Fibroblast of skin of right quadriceps (primary cell): ENCODE measurements at places on chromosomes 12 and 14.
A peak's percentile ranks its signal among the peaks of the same experiment; 100 is the strongest.

DNA sequence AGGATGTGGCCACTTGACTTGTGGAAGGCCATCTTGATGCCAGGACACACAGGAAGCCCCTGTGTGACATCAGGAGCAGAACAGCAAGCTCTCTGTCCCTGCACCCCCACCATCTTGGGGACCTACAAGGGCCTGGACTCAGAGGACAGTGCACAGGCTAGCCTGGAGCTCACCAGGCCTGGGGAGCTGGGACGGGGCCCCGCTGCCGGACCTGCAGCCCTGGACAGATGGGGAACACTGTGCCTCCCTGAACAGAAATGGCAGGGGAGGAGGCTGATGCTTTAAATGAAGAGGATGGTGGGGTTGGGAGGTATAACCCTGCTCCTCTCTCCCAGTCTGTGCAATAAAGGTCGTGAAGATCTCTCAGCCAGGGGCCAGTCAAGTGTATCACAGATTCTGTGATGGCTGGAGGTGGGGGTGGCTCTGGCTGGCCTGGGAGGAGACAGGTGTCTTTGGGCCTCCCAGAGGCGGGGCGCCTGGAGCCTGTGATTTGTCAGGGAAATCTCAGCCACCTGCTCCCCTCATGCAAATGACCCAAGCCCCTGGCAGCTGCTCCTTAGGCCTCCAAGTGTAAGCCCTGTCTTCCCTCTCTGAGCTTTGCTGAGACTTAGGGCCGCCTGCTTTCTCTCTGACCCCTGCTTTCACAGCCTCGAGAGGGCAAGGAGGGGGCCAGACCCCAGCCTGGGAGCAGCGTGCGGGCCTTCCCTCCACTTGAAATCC lies 1.1 kb upstream of the GNB3 start:
- no peak for DNase-seq

- no peak for DNase-seq
Observed at GRCh38 chr12:20415641-20416040, 47.3 kb downstream of the PDE3A start.

DNA sequence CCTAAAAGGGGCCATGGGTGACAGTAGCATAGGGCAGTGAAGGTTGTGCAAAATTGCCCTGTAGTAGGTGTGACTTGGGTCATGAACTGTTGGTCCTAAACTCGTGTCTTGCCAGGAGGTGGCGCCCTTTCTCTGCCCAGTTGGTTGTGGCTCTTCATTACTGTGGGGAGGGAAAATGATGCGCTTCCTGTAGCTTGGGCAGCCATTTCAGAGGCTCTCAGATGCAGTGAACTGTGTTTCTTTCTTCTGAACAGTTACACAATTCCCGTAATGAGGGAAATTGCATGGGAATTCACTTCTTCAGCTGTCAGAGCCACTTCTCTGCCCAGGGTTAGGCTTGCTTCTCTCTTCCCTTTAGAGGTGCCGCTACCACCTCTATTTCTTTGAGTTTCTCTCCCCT lies 148.1 kb upstream of the NRXN3 start:
- DNase-seq: peak; percentile 44

DNA sequence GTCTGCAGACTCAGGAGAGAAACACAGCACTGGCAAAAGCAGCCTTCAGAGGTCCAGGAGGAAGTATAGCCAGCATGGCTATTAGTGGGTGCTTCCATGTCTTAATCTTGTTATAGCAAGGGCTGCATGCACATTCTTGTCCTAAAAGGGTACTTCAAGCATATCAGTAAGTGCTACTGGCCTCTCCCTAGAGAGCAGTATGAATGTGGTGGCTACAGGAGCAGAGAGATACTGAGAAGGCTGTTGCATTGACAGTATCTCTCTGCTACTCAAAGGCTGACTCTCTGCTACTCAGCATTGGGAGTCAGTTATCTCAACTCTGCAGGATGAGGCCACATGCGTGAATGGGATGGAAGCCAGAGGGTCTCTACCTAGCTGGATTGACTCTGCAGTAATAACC lies 2.0 kb downstream of the GARIN6 start:
- DNase-seq: no peak

- DNase-seq: no peak
Observed at GRCh38 chr12:54882079-54882478, 27.8 kb downstream of the MUCL1 start.

DNA sequence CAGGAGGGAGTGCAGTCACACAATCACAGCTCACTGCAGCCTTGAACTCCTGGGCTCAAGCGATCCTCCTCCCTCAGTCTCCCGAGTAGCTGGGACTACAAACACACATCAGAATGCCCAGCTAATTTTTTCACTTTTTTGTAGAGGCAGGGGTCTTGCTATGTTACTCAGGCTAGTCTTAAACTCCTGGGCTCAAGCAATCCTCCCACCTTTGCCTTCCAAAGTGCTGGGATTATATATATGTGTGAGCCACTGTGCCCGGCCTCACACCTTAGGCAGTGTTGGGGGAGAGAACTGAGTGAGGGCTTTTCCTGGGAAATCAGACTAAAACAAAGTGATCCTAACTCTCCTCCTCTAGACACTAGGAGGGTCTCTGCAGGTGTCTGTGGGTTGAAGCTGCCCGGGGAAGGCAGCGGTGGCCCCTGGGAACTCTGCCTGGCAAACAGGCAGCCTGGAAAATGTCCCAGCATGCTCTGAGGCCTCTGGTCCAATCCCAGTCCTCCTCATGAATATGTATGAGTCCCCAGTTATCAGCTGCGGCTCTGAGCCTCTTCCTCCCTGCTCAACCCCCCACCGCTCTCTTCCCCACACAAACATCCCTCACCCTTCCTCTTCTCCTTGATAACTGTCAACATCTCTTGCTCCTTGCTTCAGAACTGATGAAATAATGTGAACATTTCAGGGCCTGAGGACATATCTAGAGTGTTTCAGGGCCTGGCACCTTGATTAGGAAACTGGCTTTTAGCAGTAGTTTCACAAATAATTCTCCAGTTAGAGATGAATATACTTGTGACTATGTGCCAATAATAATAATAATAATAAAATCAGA lies 7.9 kb upstream of the NAA25 start:
- DNase-seq: peak; percentile 53

- DNase-seq: no peak
Observed at GRCh38 chr12:107903341-107904061, 129.0 kb downstream of the ASCL4 start.

DNA sequence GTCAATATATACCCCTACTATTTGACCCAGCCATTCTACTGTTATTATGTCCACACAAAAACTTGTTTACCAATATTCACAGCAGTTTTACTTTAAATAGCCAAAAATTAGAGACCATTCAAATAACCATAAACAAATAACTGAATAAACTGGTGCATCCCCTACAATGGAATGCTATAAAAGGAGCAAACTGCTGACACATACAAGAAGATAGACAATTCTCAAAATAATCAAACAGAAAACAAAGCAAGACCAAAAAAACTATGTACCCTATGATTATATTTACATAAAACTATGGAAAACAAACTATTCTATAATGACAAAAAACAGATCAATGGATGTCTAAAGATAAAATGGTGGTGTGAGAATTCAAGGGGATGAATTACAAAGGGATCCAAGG lies 54.4 kb downstream of the RALGAPA1 start:
- no peak for DNase-seq

DNA sequence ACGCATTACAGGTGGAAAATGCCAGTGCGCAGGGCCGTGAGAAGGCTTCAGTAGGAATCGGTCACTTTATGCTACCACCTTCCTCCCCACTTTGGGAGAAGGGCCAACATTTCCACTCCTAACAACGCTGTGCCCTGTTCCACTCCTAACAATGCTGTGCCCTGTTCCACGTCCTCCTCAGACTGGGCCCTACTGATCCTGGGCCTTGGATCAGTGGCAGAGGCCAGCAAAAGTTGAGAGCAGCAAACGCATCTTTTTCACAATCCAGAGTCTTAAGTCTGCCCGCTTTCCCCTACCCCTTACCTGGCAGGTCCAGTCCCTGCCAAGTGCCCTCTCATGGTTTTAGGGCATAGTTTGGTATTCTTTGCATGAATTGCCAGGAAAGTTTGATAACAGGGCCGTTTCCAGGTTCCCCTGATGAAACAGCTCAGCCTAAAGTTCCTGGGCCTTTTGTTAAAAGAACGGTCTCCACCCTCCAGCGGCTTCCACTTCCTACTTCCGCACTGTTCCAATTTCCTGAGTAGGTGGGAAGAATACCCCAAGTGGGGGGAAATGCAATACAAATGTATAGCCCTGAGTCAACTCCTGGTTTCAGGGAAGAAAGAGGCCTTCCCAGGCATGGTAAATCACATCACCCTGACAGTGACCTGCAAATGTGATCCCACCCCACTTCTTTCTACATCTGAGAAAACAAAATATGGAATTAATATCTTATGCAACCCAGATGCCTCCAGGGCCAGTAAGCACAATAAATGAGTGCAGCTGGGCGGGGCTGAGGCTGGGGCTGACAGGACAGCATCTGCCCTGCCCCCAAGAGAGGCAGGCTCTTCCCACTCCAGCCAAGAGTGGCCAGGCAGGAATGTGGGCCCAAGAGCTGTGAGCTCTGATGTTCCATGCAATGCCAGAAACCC lies 15.0 kb downstream of the KCTD10 start:
- DNase-seq: peak; percentile 99

GRCh38 chr14:20428010-20428365 lies 8.0 kb downstream of the KLHL33 start:
- no peak for DNase-seq

GRCh38 chr14:51879170-51879569 lies 18.8 kb downstream of the GNG2 start:
- DNase-seq: no peak

DNA sequence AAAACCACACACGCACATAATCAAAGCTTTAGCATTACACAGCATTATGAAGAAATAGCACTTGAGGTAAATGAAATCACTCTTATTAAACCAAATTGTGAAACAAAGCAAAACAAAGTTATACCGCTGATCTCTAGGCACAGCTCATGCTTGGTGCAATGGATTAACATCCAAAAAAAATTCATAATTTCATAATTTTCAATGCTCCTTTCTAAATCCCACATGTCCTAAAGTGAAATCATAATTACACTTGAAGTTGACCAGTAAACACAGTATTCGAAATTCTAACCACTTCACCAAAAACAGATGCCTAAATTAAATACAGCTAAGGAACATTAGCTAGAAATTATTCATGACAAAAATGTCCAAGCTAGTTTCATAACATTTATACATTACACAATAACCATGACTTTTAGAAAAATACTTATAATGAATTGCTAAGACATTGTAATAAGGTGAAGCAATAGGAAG lies 1.5 kb downstream of the MLH3 start:
- DNase-seq: peak; percentile 39

DNA sequence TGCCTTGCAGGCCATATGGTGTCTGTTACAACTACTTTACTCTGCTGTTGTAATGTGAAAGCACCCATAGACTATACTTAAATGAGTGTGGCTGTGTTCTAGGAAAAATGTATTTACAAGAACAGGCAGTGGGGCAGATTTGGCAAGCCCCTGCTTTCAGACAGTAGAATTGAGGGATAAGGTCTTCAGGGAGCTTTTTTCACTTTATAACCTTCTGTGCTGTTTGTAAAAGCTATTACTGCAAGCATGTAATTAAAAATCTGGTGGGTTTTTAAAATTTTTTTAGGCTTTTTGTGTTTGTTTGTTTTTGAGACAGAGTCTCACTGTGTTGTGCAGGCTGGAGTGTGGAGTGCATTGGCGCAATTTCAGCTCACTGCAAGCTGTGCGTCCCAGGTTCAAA lies 73.9 kb downstream of the VEZT start:
- DNase-seq: no peak

DNA sequence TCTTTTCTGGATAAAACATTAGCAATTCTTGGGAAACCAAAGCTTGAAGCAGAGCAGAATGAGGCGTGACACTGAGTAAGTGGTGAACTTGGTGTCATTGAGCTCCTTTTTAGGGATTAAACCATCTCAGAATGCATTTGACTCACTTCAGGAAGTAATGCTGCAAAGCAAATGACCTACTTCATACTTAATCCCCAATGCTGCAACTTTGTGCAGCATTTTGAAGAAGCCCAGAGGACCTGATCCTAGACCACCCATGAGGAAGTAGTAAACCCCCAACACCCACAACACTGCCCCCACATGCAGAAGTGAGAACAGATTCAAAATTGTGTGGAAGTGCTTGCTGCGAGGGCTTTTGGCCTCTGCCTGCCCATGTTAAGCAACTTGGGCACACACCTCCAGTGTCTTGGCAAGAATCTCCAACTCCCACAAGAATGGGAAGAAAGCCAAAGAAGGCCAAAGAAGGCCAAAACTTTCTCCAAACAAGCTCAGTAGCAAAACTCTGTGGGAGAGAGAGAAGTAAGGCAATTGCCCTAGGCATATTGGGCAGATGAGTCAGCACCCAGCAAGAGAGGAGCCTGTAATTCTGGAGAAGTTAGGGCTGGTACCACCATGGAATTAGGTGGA lies 69.2 kb upstream of the ETV6 start:
- DNase-seq: peak; percentile 91

DNA sequence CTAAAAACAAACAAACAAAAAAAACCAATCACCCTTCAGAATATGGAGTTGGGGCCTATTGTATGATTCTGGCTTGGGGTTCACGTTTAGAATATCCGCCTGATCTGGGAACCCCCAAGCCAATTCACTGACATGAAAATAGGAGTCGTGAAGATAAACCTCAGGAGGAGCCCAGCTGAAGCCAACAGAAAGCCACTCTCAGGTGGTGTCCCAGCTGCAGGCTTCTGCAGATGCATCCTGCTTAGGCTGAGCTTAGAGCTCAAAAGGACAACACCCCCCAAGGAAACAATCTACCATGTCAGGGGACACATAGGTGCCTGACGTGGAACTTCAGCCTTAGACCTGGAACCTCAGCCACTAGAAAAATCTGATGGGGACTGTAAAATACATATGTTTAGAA lies 51.9 kb downstream of the SYNE3 start:
- DNase-seq: no peak

GRCh38 chr12:122965321-122965751 lies 927 bp downstream of the ABCB9 start:
- no peak for DNase-seq

DNA sequence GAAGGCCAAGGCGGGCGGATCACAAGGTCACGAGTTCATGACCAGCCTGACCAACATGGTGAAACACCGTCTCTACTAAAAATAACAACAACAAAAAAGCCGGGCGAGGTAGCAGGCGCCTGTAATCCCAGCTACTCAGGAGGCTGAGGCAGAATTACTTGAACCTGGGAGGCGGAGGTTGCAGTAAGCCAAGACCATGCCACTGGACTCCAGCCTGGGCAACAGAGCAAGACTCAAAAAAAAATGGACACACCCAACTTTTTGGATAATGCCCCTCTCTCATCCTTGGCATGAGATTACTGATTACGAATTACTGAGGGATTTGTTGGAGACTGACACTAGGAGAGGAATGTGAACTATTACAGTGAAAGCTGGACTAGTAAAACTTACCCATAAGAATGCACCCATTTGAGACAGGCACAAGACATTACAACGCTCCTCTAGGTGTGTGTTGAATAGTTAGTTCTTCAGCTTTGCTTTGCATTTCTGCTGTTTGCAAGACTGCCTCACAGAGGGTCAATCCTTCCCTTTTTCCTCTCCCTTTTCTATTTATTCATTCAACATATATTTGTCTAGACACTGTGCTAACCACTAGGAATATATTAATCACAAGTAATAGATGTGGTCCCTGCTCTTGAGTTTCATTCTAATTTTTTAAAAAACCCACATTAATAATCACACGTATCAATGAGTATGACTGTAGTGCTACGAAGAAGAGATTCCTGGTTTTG lies 46.0 kb upstream of the OR5AU1 start:
- no peak for DNase-seq
